ENCODE measurements at places on chromosomes 3 and 15.
A peak's percentile ranks its signal among the peaks of the same experiment; 100 is the strongest.

- ATAC-seq: no peak
Measured at GRCh38 chr3:127089486-127090145, 103.3 kb upstream of the PRR23E start.

- ATAC-seq: peak; percentile 71
Measured at GRCh38 chr15:59371458-59372351, 966 bp downstream of the MYO1E start.

GRCh38 chr3:20028905-20029331, 11.3 kb upstream of the KAT2B start:
- no peak for ATAC-seq

GRCh38 chr3:53166781-53167291, 5.8 kb downstream of the PRKCD start:
- no peak for ATAC-seq

DNA sequence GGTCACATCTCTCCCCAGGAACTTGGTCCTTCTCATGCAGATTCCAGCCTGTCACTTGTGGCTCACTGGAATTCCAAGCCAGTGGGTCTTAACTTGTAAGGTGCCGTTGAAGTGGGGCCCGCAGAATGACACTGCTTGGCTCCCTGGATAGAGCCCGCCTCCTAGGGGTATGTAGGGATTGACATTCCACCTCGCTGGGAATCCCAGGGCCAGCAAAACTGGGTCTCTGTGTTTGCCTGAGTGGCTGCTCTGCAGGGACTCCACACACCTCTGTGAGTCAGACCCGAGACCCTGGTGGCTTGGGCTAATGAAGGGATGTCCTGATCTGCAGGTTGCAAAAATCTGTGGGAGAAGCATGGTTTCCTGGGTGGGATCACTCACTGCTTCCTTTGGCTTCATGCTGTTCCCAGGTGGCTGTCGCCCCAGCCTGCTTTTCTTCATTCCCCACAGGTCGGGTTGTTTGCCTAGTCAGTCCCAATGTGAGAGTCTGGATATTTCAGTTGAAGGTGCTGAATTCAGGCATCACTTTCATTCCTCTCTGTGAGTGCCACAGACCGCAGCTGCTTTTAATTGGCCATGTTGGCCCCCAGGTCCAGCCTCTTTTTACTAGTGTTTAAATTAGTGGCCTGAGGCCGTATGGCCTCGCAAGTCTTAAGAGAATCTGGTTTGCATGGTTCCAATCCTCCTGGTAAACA, 156.0 kb upstream of the TRIM42 start:
- no peak for ATAC-seq

Data from stimulated activated memory B cell treated with anti-CD40 and anti-IgM and Interleukin-4, amounts not matched to agents 10 μg/mL and 1 μg/mL and 100 μg/mL, for 72 hours (primary cell).